Suppressor macrophage treated with lipopolysaccharide for 4 hours (primary cell): ENCODE measurements at places on chromosomes 2 and 18.

DNA sequence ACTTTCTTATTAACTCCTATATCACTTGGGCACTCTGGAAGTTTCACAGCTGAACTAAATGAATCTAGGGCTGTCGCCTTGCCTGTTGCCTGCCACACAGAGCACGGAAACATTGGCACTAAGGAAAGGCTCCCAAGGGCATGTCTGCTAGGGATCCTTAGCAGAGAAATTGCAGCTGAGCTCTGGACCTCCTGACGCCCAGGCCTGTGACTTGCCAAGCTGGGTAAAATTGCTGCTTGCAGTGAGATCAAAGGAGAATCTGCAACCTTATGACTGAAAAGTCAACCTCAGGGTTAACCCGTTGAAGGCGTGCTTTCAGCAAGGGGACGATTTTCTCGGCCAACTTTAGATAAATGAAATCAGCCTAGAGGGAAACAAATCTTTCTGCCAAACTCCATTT is 189.8 kb downstream of the NCK2 start:
- DNase-seq: no peak

GRCh38 chr2:152864601-152865149 is 146.3 kb downstream of the ARL6IP6 start:
- no peak for DNase-seq

- DNase-seq: no peak
These were observed 10.7 kb downstream of the RBM43 start for GRCh38 chr2:151251012-151251411.

DNA sequence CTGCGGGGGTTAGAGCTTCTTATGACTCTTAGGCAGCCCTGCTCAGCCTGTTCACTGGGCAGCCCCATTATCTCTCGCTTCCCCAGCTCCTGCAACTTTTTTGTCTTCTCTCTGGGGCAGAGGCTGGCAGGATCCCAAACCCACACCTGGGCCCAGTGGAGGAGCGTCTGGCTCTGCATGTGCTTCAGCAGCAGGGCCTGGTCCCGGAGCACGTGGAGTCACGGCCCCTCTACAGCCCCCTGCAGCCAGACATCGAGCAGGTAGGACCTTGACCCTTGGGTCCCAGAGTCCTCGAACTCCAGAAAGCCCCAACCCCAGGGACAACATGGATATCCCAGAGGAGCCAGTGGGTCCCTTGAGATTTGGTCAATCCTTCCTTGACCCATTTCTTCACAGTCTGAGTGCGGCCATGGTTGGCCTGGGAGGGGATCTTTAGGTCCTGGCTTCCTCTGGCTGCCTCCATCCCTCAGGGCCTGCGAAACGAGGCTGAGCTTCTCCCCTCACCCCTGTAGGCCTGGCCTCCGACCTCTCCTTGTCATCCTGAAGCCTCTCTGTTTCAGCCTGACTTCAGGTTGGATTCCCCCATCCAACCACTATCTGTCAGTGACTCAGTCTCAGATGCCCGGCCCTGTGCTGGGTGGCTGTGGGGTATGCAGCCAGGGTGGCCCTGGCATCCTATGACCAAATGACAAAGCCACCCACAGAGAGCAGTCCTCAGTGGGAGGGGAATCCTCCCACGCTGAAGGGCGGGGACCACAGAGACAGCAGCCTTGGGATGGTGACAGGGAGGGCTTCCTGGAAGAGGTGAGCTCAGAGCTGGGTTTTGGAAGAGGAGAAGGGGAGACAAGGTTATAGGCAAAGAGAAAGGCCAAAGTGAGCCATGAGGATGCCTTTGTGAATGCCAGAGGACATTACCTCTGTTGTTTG is 214.2 kb downstream of the DYSF start:
- DNase-seq: peak; percentile 2

- no peak for DNase-seq
These were observed 68.9 kb downstream of the TMEM18 start for GRCh38 chr2:608297-608696.

DNA sequence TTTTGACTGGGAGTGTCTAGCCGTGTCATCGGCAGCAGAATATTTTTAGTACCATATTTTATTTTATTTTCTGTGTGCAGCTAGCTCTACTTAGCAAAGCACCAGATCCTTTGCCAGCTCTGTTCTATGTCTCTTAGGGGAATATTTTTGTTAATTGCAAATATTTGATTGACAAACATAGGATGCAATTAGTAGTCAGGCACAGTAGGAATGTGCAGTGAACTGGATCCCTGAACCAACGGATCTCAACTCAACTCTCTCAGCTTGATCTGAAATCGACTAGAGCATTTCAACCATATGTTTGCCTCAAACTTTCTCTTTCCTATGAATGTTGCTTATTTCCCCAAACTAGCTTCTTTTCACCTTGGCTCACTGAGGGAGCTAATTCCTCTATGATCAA is 998.0 kb upstream of the FANCL start:
- DNase-seq: no peak

- DNase-seq: no peak
These were observed 179.2 kb upstream of the PXDN start for GRCh38 chr2:1923541-1923940.

DNA sequence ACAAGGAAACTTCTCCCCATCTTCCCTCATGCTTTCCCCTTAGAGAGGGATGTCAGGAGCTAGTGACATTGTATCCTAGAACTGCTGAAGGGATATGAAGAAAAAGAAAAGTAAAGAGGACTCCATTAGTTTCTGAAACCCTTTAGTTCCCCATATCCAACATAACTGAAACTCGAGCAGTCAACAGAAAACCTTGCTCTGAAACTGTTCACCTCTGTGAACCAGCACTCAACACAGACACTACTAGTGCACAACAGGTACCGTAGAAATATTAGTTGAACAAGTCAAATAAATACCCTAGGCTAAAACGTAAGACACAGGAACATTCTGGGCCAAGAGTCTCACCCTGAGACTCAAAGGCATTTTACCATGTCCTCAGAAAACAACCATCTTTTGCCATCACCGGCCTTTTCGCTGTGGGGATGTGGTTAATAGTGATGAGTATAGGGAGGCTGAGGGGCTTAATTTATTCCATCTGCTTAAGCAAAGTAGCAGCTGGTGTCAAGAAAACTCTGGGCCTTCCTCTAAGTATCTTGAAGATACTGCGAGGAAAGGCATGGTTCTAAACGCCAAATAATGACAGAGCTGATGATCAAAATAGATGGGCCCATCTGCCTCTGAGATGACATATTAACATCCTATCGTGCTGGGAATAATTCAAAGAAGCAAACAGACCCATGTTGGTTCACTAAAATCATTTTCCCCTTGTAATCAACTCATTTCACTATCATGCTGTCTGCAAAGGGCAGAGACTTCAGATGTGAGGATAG is 156.8 kb downstream of the STK39 start:
- no peak for DNase-seq

DNA sequence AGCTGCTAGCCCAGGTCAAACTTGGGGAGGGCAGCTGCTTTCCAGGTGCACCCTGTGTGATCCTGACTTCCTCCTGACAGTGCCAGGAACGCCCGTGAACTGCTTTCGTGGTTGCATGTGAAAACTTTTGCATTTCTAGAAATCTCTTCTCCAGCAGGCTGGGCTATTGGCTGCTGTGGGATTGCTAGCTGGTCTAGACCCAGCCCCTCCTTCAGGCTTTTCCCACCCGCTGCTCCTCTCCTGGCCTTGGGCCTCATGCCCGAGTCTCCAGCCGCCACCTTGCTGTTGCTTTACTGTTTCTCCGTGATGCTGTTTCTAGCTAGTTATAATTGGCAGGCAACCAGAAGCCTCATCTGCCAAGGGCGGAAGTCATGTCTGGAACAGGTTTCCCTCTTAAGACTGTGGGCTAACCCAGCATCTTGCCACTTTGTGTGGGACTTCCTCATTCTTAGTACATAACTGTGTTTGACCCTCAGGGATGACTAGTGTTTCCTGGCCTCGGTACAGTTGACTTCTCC is 27.0 kb upstream of the MGAT4A start:
- DNase-seq: peak; percentile 95

DNA sequence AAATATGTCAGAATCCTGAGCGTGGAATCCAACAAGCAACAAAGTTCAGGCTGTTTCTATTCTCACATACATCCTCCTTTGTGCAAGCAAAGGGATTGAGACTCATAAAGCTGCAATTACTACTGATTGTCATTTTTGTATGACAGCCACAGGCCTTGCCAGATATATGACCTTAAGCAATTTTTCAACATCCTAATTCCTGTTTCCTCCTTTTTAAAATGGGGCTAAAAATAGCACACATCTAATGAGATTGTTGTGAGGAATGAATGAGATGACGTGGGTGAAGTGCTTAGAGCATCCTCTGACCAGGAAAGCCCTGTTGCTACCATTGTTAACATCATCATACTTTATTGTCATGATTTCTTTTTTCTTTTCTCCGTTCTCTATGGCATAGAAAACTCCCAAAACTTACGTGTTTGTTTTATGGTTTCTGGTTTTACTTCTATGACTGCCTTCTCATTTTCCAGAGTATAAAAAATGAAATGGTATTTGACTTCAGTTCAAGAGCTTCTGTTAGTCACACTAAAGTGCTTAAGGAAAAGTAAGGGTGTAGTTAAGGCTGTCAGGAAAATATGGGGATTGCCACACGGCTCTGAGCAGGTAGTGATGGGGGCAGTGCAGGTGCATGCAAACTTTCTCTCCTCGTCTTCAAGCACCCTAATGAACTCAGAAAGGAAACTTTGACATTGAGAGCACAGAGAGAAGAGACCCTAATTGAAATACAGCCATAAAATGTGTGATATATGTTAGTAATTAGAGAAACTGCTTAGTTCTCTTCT is 590.6 kb upstream of the NETO1 start:
- no peak for DNase-seq

DNA sequence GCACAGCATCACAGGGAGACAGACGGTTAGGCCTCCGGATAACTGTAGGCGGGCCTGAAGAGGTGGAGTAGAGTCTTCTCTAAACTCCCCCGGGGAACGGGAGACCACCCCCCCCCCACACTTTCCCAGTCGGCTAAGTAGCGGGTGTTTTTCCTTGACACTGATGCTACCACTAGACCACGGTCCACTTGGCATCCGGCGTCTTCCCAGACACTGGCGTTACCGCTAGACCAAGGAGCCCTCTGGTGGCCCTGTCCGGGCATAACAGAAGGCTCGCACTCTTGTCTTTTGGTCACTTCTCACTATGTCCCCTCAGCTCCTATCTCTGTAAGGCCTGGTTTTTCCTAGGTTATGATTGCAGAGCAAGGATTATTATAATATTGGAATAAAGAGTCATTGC is 25.7 kb upstream of the NCL start:
- no peak for DNase-seq

GRCh38 chr2:58106896-58107295 is 60.3 kb downstream of the VRK2 start:
- peak; percentile 4 for DNase-seq

GRCh38 chr2:209425471-209426071 is 1.7 kb downstream of the MAP2 start:
- DNase-seq: peak; percentile 19

DNA sequence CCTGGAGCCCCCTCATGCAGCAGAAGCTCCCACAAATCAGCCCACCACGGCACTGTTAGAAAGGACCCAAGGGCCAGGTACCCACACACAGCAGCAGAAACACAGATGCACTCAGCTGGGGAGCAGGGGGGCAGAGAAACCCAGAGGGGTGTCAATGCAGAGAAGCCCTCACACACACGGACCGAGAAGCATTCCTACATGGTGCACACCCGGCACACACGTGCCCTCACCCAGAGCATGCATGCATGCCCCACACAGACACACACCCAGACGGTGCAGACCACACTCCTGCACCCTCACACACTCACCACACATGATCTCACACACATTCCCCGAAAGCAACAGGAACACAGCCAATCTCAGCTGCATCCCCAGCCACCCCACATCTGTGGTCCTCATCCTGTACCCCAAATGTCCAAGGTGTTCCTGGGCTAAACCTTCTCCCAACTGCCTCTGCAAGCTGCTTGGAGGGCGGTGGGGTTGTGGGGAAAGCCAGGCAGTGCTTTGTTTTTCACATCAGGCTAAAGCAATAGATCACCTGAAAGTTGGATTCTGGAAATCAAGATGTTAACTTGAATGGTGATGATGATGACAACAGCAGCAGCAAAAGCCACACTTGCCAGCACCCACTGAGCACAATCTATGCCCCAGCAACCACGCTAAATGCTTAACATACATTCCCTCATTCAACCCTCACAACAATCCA is 102.3 kb downstream of the ZFP36L2 start:
- no peak for DNase-seq

- DNase-seq: no peak
These were observed 132.5 kb downstream of the UBE2E3 start for GRCh38 chr2:181112916-181113315.

- no peak for DNase-seq
These were observed 84.7 kb downstream of the NEDD4L start for GRCh38 chr18:58128381-58129374.

- no peak for DNase-seq
These were observed 184.4 kb upstream of the SESTD1 start for GRCh38 chr2:179449010-179449409.

GRCh38 chr18:36623681-36624190 is 205.1 kb downstream of the TPGS2 start:
- no peak for DNase-seq

GRCh38 chr18:13562494-13563029 is 163.8 kb downstream of the FAM210A start:
- DNase-seq: peak; percentile 98

DNA sequence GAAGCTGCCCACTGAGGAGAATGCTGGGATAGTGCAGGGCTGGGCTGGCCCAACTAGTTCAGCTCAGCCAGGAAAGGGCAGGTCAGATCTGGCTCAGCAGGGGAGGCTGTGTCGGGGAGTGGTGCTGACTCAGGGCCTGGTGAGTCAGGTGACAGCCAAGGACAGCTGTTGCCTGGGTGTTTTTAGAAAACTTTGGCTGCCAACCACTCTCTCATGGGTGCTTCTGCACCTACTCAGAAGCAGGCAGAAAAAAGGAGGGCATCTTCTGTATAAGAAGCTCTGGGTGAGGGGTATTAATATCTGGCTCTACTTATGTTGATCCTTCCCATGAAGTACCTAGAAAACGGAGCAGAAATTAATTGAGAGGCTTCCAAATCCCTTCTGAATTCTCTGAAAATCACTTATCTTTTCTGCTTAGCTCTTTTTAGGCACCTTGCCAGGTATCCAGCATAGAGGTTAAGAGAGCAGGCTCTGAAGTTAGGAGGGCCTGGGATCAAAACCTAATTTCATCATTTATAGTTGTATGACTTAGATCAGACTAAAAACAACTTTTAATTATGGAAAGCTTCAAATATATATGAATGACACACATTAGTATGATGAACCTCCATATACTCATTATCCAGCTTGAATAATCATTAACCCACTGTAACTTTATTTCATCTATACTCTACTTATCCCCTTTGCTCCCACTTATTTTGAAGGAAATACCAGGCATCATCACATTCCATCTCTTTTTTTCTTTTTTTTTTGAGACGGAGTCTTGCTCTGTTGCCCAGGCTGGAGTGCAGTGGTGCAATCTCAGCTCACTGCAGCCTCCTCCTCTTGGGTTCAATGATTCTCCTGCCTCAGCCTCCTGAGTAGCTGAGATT is 15.5 kb upstream of the RAB10 start:
- DNase-seq: peak; percentile 91

GRCh38 chr18:45962866-45963265 is 4.3 kb downstream of the EPG5 start:
- DNase-seq: peak; percentile 42
